ENCODE measurements at places on chromosomes 6 and 20.

GRCh38 chr6:130365166-130366106 lies at the start of gene TMEM200A:
Gene TMEM200A (plus strand): TSS chr6:130366017. CDS start chr6:130440423, 74,406 bp downstream.
- peak; percentile 73 for DNase-seq

- no peak for DNase-seq
Observed at GRCh38 chr6:722608-723007, 29.7 kb upstream of the EXOC2 start.

GRCh38 chr20:58839474-58839874 lies 11.2 kb downstream of the GNAS-AS1 start:
- no peak for DNase-seq

DNA sequence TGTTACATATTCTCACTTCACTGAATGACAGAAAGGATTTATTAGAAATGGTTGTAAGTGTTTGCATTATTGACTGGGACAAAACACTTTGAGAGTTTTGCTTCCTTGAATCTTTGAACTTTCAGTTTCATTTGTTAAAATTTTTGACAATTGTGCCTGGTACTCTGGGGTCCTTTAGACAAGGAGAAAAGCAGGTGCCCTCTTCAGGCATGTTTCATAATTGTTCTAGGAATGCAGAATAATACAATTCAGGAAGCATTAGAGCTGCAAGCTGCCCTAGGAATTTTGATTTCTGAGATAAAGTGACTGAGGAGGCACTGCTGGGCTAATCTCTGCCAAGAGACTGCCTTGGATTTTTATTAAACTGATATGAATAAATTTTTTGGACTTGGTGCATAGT lies 49.7 kb downstream of the TOP1 start:
- no peak for DNase-seq

- DNase-seq: no peak
Observed at GRCh38 chr6:153038378-153039057, 36.0 kb upstream of the MTRF1L start.

- DNase-seq: no peak
Observed at GRCh38 chr6:134303891-134304290, 14.0 kb downstream of the SGK1 start.

DNA sequence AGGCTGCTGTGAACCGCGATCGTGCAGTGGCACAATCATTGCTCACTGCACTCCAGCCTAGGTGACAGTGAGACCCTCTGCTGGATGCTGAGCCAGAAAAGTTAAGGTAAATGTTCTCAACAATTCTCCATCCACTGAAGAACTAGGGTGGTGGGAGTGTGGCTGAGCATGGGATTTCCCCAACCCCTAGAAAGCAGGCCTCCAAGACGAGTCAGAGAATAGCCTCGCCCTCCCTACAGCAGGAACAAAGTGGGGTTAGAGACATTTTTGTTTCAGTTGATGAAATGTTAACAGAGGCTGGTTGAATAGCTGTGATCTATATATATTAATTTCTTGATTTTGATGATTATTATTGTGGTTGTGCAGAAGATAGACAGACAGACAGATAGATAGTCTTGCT lies 6.1 kb upstream of the ALDH8A1 start:
- DNase-seq: no peak

DNA sequence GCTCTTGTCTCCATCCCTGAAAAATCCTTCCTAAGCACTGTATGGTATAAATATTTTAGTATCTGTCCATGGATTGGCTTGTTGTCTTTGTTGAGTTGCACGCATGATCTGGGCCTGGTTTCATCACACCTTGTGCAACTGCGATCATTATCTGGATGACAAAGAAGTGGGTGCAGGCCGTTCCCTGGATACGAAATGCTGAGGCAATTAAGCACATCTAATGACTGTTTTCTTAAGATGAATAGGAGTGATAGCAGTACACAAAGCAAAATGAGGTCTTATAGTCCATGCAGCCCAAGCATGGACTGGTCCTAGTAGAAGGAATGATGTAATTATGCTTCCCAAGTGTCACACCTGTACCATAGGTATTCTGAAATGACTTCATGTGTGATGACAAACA lies 47.8 kb downstream of the SLC35D3 start:
- no peak for DNase-seq

DNA sequence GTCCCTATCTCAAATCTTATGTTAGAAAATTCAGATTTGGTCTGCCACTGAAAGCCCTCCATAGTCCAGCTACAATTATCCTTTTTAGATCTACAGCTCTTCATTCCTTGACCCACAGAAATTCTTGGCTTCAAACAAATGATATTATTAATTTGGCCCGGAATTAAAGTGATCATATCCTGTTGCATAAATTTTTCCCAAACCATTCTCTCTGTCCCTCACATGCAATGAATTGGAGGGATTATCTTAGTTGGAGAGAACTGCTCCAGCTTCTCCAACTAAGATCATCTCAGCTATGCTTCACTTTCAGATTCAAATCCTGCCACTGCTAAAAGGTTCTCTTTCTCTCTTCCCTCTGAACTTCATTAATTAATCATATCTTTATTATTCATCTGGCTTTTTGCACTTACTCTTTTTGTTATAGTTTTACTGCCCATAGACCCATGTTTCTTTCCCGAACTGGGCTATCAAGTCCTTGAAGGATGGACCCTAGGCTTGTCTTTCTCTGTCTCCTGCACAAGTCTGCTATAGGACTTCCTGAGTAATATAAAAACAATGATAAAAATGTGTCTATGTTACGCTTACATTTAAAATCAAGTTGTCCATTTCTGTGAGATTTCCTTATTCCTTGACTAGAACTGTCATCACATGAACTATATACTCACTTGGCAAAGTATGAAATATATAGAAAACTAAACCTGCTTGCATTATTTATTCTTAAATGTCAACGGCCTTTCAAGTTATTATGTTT lies 493.9 kb upstream of the MARCKS start:
- DNase-seq: no peak

DNA sequence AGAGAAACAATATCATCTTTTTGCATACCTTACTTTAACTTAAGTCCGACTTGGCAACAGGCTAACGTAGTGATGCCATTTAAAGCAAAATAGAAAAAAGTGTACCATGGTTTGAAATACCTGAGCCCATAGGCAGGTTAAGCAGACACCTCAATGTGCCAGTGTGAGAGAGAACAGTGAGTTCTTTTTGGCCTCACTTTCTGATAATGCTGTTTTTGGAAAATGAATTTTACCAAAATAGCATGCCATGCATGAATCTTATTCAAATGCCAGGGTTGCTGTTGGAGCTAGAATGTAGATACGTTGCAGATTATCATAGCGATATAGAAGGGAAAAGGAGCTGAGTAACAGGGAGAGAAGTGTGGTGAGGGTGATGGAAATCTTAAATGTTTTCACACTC lies 170.2 kb downstream of the OTOR start:
- no peak for DNase-seq

GRCh38 chr6:155319902-155320301 lies 5.6 kb upstream of the TFB1M start:
- DNase-seq: no peak

DNA sequence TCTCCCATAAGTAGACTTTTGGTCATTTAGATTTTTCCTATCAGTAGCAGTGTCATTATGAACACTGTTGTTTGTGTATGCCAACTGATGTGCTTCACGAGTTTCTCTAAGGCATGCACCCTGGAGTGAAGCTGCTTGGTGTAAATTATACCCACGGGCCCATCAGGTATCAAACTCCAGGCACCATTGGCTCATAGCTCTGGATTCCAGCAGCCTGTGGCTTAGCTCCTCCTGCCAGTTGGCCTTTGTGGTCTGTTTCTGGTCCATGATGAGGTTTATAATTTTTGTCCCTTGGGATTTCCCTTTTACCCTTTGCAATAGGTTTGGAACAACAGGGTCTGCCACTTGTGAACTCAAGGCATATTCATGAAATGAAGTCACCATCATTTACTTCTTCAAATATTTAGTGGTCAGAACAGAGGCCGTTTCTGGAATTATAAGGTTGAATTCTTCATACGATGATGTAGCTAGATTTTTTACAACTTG lies 350.5 kb downstream of the PRL start:
- no peak for DNase-seq

DNA sequence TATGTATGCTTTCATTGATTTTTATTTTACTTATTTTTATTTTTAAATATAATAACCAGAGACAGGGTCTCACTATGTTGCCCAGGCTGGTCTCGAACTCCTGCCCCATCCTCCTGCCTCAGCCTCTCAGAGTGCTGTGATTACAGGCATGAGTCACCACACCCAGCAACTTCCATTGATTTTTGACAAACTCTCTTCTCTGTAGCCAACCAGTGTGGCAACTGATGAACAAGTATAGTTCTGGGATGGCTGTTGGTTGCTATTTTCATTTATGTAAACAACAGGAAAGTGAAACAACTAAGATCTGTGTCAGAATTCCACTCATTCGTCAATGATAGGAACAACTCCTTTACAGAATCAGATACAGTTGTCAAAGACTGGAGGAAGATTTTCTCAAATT lies 356.7 kb upstream of the JARID2 start:
- DNase-seq: no peak

- DNase-seq: no peak
Observed at GRCh38 chr20:17223553-17223952, 3.3 kb upstream of the PCSK2 start.

DNA sequence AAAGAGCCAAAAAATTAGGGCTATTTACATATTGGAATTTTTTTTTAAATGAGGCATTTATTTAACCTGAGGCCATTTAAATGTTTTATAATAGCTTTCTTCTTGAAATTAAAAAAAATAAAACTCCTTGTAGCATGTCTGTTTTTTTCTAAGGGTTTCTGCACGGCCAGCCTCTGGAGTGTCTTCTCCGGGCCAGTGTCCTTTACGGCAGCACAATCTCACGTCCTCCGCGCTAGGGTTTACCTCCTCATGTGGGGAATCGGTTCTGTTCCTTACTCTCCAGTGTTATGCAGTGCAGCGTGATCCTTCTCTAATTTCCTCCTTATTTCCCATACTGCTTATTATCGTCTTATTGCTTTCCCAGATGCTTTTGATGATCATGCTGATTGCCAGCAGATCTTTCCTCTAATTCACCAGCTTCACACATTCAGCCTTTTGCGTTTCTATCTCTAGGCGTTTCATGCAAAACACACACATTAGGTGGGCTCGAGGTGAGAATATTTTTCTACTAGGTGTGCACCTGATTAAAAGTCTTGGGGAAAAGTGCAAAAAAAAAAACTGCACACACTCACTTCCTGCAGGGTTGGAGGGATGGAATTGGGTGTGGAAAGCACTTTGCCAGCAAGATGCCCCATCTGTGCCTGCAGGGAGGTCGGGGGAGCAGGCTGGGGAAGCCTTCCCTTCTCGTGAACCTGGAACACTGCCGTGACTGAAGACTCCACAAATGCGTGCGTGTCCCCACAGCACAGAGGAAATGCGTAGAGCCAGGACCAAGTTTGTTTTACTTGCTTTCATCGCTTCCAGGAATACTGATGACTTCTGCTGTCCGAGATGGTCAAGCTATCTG lies 56.1 kb downstream of the PSMG4 start:
- no peak for DNase-seq

GRCh38 chr20:15976047-15976736 lies 597.1 kb downstream of the KIF16B start:
- DNase-seq: peak; percentile 76

DNA sequence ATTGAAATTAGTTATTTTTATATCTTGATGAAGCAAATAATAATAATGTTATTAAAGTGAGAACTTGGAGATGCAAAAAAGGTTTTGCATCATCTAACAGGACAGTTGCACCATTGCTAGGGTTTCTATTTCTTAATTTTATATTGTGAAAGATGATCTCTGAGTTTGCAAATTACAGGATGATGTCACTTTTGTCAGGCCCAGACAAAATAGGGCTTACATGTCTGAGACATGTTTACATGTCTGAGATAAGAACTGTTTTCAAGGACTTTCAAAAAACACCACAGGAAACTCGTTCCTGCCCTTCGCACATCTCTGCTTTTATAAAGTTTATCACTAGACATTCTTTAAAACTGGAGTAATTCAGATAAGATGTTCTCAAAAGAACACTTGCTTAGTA lies 1075.8 kb upstream of the MANEA start:
- no peak for DNase-seq

GRCh38 chr20:33827634-33828325 lies 16.6 kb downstream of the CHMP4B start:
- no peak for DNase-seq

DNA sequence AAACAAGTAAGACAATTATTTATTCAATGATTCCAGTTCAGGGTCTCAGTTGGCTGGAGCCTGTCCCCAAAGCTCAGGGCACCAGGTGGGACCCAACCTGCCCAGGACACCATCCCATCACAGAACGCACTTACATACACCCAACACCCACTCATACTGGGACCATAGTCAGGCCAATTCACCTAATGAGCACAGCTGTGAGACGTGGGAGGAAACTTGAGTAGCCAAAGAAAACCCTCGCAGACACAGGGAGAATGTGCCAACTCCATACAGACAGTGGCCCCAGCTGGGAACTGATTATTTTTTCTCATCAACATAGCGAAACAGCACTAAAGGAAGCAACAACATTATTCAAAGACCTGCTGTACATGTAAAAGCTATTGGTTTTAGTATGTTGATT lies 58.6 kb upstream of the DOK5 start:
- DNase-seq: no peak

DNA sequence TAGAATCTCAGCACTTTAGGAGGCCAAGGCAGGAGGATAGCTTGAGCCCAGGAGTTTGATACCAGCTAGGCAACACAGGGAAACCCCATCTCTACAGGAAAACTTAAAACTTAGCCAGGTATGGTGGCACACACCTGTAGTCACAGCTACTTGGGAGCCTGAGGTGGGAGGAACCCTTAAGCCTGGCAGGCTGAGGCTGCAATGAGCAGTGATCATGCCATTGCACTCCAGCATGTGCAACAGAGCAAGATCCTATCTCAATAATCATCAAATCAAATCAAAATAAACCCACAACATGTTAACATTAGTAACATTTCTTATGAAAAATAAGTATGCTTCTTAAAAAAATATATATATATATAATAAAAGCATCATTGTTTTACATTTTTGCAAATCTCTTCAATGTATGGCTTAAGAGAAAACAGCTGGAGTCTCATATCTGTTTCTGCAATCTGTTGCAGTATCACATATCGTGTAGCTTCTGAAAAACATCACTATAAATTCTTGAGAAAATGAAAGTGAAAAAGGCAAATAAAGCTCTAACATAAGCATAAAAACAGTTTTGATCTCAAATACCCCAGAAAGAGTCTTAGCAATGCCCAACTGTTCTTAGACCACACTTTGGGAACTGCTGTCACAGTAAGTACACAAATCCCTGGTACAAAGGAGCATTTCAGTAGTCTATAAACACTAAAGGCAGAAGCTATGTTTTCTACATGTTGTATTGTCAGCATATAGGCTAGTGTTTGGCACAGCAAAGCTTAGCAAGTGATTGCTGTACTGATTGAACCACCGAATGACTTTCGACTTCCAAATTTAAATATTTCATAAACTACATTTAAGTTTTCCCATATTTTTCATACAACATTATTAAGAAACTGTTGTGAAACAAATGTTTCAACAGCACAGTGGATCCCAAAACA lies 8.0 kb downstream of the MMUT start:
- no peak for DNase-seq

GRCh38 chr20:42192321-42192720 lies 574.1 kb upstream of the CHD6 start:
- DNase-seq: no peak
